Activated CD8-positive, alpha-beta T cell treated with anti-CD3 and anti-CD28 coated beads, Interleukin-2, amount 10 ng/mL, durations not matched to agents 7 days and 5 days (primary cell): ENCODE measurements at places on chromosomes 16 and 17.

- DNase-seq, result no peak
Measured at GRCh38 chr16:75236736-75237397, 14.6 kb downstream of the BCAR1 start.

DNA sequence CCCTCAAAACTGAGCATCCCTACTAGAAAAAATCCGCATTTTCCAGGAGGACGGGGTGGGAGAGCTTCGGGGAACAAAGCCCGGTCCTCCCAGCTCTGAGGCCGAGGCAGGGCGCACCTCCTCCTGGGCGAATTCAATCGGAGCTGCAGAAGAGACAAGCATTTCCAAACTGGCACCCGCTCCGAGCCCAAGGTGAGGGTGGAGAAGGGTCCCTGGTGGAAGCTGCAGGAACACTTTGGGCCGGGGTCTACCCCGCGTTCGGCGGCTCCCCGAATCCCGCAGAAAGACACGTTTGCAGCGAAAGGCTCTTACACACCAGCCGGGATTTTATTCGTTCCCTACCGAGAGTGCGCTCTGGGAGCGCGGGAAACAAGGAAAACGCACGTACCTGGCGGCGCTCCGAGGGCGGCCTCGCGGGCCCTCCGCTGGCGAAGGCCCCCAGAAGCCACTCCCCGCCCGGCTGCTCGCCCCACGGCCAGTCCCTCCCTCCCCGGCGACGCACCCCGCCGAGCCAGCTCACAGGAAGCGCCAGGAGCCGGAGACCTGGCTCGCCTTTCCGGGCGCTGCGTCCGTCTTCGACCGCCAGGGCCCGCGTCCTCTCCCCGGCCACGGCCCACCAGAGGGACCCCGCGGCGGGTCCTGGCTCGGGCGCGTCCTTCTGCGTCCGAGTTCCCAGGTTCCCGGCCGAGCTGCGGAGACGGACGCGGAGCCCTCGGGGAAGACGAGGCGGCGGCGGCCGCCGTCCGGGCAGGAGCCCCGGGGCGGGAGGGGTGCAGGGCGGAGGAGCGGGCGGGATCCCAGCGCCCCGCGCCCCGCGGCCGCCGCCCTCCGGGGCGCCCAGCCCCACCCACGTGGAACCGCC lies 49.8 kb upstream of the BAHCC1 start:
- peak; percentile 78 for DNase-seq

DNA sequence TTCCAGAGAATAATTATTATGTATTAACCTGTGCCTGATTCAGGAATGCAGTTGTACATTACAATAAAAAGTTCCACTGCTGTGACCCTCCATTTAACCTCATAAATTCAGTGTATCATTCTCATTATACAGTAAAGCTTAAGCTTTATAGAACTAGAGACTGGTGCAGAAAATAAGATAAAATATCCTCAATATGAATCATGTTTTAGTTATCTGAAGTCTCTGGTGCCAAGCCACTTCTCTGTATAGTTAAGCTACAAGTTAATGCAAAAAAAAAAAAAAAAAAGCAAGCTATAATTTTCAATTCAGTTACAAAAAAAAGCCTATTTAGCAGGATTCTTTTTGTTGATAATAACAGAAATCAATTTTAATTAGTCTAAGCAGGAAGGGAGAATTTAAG lies 22.4 kb upstream of the SMIM36 start:
- no peak for DNase-seq

GRCh38 chr17:51353296-51353695 lies 93.0 kb downstream of the UTP18 start:
- DNase-seq, result no peak

DNA sequence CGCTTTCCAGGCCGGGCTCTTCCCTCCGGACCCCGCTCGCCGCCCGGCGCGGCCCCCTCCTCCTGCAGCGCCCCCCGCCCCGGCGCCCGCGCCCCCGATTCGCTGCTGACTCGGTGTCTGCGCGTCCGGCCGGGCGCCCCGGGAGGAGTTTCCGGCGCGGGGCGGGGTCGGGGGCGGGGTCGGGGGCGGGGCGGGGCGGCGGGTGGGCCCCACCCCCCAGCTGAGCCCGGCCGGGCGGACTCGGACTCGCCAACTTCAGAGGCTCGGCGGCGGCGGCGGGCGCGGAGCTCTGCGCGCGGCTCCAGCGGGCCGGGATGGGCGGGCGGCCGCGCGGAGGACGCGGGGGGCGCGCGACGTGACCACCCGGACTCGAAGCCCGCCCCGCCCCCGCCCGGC lies at the start of gene METRNL:
Gene METRNL (plus strand): TSS at position 258 of the 396 bp plus-strand sequence. CDS start 207 bp downstream, outside the sequence.
- peak; percentile 71 for DNase-seq

- DNase-seq, result no peak
Measured at GRCh38 chr17:49018116-49018612, 21.0 kb downstream of the IGF2BP1 start.

DNA sequence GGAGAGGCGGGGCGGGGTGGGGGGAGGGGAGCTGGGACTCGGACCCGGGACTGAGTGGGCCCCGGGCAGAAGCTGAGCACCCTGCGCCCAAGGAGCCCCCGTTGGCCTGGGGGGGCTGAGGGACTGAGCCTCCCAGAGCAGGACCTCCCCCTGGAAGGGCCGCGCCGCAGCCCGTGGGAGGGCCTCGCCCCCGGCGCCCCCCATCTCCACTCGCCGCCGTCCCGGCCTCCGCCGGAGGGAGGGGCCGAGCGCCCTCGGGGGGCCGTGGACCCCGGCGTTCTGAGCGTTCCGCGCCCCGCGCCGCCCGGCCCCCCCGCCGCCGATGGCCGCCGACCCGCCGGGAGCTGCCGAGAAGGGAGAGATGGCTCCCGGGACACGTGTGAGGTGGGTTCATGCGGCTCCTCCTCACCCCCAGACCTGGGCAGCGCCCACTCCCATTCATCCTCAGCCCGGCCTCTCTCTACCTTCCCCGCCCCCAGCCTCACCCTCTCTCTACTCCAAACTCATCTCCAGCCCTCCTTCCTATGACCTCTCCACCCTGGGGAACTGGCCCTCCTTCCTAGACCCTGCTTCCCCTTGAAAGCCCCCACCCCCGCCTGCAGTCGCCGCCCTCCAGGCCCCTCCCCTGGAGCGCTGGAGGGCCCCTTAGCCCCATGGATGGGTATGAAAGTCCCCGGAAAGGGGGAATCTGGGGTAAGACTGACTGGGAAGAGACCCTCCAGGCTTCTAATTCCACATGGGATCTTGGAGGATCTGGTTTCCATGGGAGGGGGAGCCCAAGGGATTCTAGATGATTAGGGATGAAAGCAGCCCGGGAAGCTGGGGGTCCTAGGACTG lies 922 bp downstream of the FBXL19 start:
- DNase-seq, result no peak

- no peak for DNase-seq
Measured at GRCh38 chr17:68318103-68318991, 27.1 kb downstream of the ARSG start.

- DNase-seq, result peak; percentile 26
Measured at GRCh38 chr16:19382887-19383816, 34.5 kb upstream of the TMC5 start.

DNA sequence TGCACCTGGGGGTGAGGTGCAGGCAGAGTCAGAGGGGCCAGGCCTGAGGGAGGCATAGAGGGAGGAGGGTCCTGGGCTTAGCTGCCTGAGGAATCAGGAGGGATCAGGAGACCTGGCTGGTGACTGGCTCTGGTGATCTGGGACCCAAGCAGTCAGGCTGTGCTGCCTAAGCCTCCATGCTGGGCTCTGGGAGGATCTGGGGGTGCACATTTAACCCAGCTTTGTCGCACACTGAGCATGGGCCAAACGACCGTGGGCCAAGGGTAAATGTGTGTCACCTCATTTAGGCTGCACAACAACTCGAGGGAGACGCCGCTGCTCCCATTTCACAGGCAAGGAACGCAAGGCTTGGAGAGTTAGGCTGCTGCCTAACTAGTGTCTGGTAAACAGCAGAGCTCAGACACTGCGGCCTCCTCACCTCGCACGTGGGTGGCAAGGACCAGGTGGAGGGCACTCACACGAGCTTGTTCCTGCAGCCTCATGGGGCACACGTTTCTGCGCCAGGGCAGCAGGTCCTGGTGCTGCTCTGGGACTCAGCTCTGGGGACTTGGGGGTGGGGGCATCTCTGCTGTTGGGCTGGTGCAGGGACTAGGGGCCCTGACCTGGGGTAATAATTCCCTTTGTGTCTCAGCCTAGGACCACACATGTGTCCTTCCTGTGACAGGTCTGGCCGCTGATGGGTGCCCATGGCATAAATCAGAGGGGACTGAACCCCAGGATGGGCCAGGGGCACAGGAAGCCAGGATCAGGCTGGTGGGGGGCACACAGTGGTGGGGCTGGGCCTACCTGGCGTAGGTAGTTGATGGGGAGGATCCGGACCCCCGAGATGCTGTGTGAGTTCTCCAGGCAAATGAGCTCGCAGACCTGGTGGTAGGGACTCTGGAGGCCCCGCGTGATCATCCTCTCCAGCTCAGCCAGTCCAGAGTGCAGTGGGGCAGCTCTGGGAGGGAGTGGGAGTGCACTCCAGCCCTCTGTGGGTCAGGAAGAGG lies 18.7 kb downstream of the TMEM235 start:
- DNase-seq, result no peak

- peak; percentile 68 for DNase-seq
Measured at GRCh38 chr17:81295676-81296381, 722 bp upstream of the SLC38A10 start.
